ENCODE measurements at places on chromosomes 7 and 10.

GRCh38 chr10:72850861-72851260, 42.7 kb upstream of the OIT3 start:
- DNase-seq: no peak

GRCh38 chr7:109879287-109879828, 1211.6 kb upstream of the LRRN3 start:
- no peak for DNase-seq

DNA sequence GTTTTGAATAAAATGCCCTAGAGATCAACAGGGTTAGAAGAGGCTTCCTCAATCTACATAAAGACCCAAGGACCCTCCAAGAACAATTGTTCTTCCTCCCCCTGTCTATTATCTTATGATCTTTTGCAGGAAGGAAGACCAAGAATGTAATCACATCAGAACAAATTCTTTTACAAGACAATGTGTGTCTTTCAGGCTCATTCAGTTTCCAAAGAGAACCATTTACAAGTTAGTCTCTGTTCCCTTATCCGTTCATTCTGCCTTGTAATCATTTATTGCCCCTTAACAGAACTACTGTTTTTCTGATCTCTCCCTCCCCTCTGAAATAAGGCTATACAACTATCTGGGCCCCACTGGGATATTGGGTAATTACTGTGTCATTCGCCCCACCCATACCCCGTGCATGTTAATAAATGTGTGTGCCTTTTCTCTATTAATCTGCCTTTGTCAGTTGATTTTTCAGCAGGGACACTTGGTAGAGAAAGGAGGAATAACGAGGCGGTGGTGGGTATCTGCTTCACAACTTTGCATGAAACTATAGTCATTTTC, 5.7 kb upstream of the MKRN1 start:
- DNase-seq: no peak

DNA sequence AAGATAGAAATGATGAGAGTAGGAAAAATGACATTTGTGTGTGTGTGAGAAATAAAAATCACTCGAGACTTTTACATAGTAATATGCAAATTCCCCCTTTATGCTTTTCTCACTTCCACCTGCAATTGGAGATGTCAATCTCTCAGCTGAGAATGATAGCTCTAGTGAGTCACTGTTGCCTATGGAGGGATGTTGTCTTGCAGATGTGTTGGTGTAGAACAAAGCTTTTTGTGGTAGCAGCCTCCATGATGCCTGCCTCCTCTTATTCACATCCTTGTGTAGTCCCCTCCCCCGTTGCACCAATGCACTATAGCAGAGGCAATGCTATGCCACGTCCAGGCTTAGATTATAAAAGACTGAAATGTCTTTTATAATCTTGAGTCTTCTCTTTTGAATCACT, 33.8 kb downstream of the SPAG6 start:
- DNase-seq: no peak

GRCh38 chr7:45593877-45594276, 19.7 kb downstream of the ADCY1 start:
- no peak for DNase-seq

DNA sequence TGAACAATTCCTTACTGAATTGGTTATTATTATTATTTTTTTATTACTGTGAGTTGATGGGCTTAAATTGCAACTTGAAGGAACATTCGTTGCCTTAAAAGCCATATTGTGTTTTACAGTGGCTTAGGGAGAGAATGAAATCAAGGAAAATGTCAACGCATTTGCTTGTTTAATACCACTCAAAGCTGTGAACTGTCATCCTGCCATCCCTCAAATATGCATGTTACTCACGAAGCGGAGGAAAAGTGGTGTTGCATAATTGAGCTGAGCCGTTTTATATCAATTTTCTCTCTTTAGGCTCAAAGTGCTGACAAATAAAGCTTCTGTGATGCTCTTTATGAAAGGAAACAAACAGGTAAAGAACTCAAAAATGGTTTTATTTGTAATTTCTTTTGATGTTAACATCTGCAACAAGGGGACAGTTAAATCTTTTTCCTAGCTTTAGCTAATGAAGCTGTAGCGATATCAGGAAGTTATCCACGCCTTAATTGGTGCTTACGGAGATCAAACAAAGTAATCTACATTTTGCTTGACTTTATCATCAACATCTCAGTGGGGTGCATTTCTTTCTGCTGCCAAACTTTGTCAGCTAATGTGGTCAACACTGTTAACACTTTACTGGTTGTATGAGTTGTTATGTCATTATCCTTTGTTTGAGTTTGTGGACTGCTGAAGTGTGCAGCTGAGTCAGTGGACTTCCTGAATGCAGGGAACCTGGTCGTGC, 33.1 kb downstream of the GLRX3 start:
- DNase-seq: no peak

DNA sequence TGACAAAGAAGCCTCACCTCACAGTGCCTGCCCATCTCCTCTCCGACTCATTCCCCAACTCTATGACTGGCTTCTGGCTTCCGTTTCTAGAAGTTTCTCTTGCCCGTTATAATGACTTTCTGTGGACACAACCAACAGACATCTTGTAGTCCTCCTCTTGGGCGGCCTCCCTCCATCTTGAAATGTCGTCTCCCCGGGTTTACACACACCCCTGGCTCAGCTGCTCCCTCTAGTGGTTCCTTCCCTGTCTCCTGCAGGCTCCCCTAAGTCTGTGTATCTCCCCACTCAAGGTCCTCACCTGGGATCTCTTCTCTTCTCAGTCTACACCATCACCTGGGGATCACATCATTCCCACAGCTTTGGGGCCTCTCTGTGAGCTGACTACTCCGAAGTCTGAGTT, 123.4 kb upstream of the NEBL start:
- no peak for DNase-seq

GRCh38 chr10:36303896-36304295, 661.8 kb upstream of the FZD8 start:
- no peak for DNase-seq

GRCh38 chr7:101133621-101134398, 6.9 kb downstream of the SERPINE1 start:
- no peak for DNase-seq

- no peak for DNase-seq
These were observed 26.2 kb downstream of the ZAN start for GRCh38 chr7:100759357-100760171.

DNA sequence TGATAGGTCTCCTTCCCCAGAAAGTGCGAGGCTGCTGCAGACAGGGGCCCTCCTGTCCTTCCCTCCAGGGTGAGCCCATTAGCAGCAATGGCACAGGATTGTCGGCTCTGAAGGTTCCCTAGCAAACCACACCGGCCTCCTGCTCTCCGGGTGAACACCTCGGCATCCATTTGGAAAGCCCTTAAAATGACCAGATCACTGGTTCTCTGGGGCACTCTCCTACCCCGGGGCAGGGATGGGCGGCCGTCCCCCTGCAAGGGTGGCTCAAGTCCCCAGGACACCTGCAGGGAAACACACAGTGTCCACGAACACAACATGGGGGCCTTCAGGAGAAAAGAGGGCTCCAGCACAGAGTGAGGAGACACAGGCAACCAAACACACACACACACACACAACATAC, 459.1 kb downstream of the PTPRN2 start:
- no peak for DNase-seq

DNA sequence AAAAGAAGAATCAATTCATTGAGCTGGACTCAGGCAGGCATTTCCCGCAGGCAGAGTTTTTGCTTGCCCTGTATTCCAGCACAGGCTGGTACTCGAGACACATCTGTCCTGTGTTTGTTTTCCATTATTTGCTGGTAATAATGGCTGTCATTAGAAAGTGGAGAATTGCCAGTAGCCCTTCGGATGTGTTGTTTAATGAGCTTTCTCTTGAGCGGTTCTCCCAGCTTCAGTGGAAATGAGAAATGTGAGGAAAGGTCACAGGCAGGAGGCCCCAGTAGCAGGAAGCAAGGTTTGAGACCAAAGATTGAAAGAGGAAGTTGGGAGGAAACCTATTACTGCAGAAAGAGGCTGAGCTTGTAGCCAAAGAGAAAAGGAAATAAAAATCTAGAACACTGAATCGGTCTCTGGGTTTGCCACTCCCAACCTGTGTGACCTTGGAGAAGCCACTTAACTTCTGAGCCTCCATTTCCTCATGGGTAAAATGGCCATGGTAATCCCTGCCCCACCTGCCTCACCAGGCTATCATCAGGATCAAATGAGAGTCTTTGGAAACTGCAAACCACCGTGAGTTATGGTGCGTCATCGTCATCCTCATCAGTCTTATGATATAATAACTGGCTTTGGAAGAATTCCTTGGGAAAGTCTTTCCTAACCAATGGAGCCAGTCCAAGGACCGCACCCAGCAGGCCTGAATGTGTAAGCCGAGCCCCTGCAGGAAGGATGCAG, 67.7 kb downstream of the TACR2 start:
- no peak for DNase-seq

GRCh38 chr7:133641436-133641835, 388.6 kb downstream of the EXOC4 start:
- DNase-seq: no peak

DNA sequence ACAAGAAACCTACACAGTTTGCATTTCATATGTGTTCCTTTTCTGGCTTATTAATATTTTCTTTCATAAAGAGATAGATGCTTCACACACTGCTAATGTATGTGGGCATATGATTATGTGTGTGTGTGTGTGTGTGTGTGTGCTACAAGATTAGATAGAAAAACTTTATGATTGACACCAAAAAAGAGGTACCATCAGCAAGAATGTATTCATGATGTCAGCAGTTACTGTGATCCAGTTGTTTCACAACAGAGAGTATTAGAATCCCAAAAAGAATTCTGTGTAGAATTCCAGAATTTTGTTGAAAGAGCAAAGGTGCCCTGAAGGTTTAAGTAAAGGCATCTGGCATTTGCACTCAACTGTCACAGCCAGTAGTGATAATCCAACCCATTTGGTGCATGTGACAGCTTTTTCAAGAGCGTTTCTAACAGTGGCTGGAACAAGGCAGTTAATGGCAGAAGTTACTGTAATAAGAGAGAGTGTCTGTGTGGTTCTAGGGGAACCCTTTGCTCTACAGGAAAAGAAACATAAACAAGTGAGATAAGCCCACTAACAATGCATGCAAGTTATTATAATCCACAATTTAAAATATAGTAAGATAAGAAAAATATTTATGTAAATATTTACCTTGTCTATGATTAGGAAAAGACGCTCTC, 16.6 kb downstream of the RELN start:
- no peak for DNase-seq

GRCh38 chr7:67781841-67782240, 785.2 kb downstream of the TYW1 start:
- DNase-seq: no peak

DNA sequence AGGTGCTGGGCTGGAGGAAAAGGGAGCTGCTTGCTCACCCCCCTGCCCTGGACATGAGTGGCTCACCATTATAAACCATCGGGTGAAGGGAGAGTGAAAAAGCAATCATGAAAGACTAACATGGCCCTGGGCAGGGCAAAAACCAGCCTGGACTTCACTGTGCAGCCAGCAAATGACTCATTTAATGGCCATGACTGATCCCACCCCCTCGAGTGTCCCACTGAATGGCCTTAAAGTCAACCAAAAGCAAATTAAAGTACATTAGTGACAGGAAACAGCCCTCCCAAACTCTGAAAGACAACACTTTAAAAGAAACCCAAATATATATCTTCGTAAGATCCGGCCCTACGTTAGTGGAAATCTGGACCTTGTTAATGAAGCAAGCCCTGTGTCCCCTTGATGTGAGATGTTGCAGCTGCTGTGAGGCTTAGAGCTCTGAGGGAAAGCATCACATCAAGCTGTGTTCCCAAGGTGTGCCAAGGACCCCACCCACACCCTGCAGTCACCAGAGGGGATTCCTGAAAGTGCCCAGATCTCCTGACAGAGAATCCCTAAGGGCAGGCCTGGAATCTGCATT, 31.2 kb downstream of the ADCYAP1R1 start:
- no peak for DNase-seq

DNA sequence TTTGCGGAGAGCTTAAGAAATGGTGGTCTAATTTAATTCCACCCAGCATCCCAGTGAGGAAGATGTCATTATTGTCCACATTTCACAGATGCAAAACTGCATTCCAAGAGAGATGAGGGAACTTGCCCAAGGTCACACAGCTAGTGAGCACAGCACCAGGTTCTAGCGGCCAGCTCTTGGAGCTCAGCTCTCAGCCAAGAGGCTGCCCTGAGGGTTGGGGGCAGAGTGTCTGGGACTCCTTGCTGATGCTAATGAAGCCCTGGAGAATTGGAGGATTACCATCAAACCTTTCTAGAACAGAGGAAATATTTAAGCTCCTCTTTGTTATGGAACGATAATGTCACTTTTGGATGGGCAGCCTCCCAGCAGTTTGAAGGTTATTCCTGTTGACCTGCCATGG, 48.0 kb downstream of the PLPP4 start:
- no peak for DNase-seq

DNA sequence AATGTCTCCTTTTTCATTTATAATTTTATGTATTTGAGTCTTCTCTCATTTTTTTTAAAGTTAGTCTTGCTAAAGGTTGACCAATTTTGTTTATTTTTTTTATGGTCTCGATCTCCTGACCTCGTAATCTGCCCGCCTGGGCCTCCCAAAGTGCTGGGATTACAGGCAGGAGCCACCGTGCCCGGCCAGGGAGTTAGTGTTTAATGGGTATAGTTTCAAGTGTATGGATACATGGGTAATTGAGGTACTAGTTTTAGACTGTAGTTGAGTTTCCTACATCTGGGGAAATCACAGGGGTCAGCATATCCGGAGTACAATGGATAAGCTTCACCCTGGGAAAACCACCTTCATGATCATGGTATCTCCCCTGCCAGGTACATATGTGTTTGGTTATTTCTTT, 267.3 kb upstream of the KCND2 start:
- no peak for DNase-seq

DNA sequence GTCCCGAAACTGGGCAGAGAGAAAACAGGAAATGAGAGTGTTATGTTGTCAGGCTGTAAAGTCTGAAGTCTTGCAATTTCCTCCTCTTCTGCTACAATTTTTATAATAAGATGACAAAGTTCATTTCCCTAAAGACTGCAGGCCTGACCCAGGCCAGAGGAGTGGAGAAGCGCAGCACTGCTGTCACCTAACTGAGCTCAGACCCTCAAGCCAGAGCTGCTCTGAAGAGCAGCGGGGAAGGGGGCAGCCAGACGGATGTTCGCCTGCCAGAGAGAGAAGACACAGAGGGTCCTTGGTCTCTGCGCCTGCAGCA, 12.6 kb upstream of the AOAH start:
- no peak for DNase-seq

DNA sequence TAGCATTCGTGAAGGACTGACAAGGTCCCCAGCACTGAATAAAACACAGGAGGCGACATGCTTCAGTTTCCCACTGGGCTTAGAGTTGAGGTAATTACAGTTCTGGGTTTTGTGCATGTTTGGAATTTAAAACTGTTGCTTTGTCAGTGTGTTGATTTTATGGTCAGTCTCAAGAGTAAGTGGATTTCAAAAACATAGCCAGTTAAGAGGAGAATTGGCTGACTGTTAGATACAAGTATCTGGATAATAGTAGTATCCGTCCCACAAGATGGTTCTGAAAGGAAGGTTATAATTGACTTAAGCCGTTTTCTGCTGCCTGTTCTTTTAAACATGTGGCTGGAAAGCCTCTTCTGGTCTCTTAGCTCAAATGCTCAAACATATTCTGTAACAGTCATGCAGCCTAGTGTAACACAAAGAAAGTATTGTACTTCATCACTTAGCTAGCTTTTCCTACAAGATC, 170.9 kb downstream of the POLR1F start:
- no peak for DNase-seq

- no peak for DNase-seq
These were observed 77.0 kb upstream of the INHBA start for GRCh38 chr7:41779918-41780317.

- no peak for DNase-seq
These were observed 53.1 kb downstream of the CUX1 start for GRCh38 chr7:101870361-101871062.

GRCh38 chr7:42939457-42940240, 7.5 kb downstream of the MRPL32 start:
- DNase-seq: no peak
